ENCODE measurements at places on chromosomes 2 and 18.

DNA sequence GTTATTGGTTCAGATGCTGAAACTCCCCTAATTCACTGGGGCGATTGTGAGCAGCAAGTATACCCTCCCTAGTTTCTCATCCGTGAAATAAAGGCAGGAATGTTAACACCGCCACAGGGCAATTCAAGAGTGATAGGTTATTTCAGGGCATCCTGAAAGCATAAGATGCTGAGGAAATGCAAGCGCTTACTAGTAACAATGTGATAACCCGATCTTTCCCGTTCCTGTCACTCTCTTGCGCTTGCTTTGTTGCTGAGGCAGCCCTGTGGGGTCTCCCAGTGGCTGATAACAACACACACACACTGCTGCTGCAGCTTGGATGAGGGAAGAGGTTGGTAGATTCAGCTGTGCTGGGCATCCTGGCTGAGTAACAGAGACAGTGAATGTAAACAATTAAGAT lies 259.3 kb downstream of the AGPS start:
- no peak for DNase-seq

DNA sequence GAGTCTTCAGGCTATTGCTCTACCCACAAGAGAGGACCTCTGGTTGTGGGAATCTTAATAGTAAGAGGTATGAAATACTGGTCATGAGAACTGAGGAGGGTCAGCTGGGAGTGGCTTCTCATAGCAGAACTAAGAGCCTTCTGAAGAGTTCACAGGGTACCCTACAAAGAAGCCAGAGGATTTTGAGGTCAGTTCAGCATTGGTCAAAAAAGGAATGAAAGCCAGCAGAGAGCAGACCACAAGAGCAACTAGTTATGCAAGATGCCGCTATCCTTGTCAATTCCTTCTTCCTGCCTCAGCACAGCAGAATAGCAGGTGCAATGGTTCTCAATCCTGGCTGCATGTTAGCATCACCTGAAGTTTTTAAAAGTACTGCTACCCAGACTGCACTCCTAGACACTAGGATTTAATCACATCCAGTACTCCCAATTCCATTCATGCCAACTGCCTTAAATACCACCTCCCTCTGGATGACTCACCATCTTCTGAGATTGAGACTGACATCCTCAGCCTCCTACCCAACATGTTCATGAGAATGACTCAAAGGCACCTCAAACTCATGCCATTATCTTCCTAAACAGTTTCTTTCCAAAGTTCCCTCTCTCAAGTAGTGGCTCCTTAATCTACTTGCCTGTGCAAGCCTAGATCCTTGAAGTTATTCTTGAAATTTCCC lies 81.0 kb upstream of the RBMS1 start:
- no peak for DNase-seq

DNA sequence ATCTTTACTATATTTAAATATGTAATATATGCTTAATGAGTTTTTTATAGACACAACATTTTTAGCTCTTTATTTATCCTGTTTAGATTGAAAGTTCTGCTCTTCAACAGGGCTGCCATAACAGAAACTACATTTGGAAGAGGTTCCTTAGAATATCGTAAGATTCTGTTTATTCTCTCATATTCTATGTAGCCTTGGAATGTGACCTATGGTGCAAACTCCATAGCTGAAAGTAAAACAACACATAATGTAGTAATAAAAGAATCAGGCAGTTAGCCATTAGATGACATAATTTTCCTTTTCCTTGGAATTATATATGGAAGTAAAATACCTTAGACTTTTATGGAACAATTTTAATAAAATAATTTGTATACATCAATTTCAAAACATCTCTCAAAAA lies 91.3 kb downstream of the ZNF804A start:
- DNase-seq = no peak

GRCh38 chr2:100136310-100136709 lies 6.1 kb downstream of the AFF3 start:
- no peak for DNase-seq

DNA sequence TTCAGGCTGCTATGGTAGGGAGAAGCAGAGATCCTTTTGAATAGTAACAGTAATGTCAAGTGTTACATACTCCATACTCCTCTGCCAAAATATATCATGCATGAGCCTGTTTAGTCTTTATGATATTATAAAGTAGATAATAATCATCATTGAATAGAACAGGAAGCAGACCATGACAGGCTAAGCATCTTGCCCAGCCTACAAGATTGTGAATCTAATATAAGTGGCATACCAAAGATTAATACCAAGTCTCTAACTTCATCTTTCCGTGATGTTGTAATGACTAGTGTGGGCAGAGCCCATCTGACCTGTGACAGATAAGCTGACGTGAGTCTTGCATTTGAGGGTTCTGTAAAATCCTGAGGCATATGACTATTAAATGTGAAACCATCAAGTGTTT lies 13.1 kb downstream of the NDUFB3 start:
- no peak for DNase-seq

DNA sequence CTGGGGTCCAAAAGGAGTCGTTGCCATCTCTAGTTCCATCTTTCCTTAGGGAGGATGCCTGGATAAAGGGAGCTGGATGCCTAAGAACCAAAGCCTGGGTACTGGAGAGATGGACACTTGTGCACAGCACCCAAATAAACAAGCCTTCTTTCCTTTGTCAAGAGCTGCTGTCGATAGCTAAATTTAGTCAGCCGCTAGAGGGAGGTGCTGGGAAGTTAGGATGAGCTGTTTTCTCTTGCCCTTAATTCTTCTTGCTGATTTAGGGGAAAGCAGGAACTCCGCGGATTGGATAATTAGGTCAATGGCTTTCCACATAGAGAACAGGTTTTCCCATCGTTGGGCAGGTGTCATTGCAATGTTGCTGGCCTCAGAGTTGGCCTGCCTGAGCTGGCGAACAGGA lies 30.9 kb upstream of the SERPINB12 start:
- no peak for DNase-seq

DNA sequence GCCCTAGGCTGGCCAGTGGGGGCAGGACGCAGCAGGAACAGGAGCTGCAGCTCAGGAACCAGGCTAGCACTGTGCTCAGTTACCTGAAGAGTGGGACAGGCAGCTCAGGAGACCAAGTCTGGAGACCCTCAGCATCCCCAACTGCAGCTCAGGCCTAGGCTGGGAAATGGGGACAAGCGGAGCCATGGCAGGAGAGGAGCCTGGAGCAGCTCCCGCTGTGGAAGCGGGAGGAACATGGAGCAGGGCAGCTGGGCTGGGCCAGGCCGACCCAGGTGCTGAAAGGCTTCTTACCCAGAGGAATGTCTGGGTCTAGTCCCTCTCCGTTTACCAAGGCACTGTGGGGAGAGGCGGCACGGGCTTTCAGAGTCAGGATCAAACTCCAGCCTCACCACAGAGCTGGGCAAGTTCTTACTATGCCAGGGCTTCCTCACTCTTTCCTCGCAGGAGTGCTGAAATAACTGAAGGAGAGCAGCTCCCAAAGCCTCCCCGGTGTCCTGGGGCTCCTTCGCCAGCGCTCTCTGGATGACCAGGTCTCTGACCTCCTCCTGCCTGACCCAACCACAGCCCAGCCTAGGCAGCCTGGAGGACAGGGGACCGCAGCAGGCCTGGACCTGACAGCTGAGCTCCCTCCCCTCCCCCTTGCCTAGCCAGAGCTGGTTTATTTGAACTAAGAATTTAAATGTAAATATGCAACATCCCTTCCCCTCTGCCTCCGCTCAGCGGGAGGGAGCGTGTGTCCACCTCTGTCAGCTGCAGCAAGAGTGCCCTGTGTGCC lies 247.8 kb upstream of the SIX2 start:
- no peak for DNase-seq
